Stimulated activated CD4-positive, alpha-beta T cell treated with anti-CD3 and anti-CD28 coated beads, Interleukin-15, amount 100 ng/mL, for 24 hours (primary cell): ENCODE measurements at places on chromosomes 7 and 10.

DNA sequence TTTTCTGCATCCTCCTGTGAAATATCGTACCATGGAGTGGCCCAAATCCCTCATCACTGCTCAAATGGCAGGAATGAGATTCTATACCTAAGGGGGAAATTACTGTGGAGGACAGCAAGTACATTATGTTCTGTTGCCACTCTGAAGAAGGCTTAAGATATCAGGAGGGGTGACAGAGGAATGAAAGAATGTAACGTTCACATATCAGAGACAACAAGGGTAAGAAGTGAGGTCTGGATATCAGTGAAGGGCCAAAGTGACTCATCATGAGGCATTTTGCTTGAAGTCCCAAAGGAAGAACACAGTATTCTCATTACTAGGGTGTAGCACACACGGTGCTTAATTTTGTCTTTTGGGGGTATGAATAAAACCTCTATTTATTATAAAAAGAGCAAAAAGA lies 71.5 kb upstream of the SLC13A1 start:
- no peak for DNase-seq

- no peak for DNase-seq
Measured at GRCh38 chr7:41027428-41028115, 675.3 kb downstream of the INHBA start.

DNA sequence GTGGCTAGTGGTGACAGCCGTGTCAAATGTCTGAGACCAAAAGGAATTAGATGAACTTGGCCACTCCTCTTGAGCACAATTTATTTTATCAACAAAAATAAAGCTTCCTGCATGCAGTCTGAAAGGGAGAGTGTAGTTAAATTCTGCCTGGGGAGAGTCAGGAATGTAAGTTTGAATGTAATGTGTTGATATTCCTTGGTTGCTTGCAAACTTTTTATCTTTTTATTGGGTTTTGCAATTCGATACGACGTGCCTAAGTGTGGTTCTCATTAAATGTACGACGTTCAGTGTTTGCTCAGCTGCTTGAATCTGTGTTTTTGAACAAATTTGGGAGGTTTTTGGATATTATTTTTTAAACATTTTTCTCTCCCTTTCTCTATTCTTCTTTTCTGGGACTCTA lies 839.9 kb downstream of the CCSER2 start:
- DNase-seq, result no peak

DNA sequence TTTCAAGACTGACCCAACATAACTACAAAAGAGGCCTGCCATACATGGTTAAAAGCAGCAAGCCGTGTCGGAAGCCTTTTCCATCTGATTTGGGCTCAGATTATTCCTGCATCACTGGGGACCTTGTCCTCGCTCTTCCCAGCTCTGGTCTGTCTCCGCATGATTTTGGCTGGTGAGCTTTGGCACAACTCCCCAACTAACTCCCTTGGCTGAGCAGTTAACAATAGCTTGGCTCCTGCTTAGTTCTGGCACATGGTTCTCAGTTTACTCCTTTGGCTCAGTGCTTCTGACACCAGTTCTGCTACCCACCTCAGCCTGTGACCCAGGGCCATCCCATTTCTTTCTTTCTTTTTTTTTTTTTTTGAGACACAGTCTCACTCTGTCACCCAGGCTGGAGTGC lies 17.0 kb downstream of the AGK start:
- no peak for DNase-seq

- no peak for DNase-seq
Measured at GRCh38 chr7:102258749-102259107, 27.9 kb upstream of the SH2B2 start.

DNA sequence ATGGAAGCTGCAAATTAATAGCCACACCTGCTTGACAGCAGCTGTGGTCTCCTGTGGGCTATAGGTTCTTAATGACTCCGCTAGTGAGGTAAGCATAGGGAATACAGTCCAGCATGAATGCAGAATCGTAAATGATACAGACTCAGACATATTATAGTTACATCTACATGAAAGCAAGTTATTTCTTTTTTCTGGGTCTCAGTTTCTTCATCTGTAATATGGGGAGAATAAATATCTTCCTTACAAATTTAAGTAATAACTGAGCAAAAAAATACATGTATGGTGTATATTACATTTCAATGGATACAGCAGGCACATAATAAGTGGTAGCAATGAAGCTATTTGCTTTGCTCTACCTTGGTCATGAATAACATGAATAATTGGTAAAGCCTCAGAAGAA lies 245.9 kb upstream of the RHOBTB1 start:
- no peak for DNase-seq

DNA sequence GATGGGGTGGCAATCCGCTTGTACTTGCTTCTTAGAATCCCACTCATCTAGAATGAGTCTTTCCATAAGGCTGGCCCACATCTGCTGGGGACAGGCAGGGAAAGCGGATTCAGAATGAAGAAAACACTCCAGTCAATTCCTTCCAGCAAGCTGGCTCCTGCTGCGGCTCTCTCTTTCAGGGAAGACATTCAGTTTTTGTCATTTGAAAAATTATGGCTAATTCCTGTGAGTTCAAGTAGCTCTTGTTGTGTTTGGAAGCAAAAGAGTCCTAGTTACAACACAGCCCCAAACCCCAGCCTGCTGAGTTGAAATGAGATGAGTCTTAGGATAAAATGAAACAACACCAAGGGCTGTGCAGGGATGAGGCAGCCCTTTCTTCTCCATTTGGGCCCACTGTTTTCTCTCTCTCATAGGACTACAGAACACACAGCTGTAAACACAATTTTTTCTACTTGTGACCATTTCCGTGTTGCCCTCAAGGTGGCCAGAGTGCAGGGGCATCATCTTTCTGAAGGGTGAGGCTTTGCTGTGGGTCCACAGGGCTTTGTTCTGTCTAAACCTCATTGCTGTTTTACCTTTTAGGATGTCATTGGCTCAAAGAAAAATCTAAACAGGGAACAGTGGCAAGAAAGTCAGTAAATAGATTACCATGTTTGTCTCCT lies 90.8 kb upstream of the EEPD1 start:
- no peak for DNase-seq

DNA sequence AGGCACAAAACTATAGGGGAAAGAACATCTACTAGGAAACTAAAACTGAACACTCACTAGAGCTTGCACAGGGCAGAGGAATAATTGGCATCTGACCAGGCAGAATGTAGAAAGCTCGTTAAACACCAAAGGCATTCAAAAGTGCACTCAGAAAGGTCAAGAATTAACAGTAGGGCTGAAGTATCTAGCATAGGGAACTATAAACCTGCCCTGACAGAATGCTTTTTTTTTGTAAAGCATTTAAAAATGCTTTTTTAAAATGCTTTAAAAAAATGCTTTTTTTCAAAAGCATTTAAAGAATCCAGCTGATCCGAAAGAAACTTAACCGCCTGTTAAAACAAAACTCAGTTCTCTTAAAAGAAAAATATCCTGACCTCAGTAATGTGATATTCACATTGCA lies 74.6 kb upstream of the EGFR start:
- no peak for DNase-seq

DNA sequence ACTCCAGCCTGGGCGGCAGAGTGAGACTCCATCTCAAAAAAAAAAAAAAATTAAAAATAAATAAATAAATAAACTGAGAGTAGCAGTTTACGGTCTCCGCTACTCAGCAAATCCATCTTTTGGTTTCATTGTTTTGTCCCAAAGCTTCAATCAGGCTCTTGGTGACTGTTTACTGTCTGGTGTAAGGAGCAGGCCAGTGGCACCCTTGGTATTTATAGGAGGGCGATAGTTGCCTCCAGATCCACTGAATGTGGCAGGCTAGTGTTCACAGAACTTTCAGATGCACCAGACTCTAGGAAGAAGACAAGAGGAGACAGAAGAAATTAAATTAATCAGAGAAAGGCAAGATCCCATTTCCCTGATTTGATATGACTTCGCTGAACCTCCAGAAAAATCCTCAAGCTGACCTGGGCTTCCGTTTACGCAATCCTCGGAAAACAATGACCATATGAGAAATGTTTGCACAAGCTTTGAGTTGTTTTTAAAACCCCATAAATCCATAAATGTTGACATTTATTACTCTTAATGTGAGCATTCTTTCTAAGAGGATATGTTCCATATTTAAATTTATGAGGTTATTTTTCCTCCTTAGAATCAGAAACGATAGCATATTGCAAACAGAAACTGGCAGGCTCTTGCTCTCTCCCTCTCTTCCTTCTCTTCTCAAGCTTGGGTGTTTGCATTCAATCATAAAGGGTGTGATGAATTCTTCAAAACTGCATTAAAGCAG lies 7.1 kb upstream of the MUC3A start:
- no peak for DNase-seq

GRCh38 chr10:132986076-132986475 lies 43.7 kb upstream of the CFAP46 start:
- DNase-seq, result no peak

- no peak for DNase-seq
Measured at GRCh38 chr10:26858707-26859034, 2.1 kb downstream of the ABI1 start.

DNA sequence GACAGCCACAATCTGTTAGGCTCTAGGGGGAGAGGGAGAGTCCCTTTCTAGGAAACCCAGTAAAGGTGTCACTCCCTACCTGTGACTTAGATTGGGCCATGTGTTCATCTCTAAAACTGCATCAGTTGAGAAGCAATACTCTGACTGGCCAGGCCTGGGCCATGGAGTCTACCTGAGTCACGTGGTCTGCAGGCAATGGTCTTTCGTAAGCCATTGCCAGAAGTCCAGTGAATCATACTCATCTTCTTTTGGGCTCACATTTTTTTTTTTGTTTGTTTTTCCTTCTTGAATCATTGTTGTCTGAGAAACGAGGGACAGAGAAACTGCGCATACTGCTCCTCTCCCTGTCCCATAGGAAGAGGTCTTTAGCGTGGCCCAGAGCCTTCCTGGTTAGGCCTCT lies 215.6 kb downstream of the CCSER2 start:
- no peak for DNase-seq

DNA sequence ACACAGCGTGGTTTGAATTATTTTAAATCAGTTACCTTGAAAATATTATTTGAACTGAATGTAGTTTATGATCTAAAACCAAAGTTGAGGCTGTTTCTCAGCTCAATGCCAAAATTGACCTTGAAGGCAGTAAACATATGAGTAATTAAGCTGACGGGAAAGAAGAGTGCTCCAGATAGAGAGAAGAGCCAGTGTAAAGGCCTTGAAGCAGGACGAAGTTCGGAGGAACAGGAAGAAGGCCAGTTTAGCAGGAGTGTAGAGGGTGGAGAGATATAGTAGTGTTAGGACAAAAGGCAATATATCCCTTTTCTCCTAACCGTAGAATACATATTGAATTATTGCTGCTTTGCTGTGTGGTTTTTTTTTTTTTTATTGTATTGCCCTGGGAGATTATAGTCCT lies 63.2 kb downstream of the CYP51A1 start:
- DNase-seq, result no peak

DNA sequence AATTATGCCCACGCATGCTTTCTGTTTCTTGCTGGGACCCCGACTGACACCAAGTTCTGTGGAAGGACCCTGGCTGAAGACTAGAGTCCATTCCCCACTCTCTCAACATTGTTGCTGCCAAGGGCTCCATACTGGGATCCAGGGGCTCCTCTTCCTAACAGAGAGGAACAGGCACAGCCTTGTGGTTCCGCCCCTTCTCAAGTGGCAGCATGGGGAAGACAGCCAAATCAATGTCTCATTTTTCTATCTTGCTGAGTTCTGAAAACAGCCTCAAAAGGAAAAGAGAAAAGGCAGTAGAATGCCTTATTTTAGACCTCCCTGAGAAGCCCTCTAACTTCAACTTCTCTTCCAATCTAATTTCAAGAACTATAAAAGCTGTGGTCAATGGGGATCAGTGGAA lies 23.7 kb upstream of the LAMB1 start:
- DNase-seq, result no peak

DNA sequence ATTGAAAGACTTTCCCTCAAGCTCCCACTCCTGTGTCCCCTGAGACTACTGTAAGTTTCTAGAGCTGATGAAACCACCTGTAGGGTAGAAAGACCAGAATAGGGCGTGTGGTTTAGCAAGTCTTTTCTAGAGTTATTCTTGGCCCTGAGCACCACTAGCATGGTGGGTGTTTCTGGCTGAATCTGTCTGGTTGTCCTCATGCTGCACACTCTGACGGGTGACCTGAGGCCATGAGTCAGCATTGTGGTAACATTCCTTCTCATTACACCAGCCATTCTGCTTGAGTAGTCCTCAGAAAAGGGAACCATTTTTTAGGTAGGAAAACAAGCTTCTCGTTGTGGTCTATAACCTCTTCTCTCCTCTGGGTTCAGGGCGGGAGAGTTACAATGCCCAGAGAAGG lies 250.3 kb downstream of the SNX13 start:
- no peak for DNase-seq

DNA sequence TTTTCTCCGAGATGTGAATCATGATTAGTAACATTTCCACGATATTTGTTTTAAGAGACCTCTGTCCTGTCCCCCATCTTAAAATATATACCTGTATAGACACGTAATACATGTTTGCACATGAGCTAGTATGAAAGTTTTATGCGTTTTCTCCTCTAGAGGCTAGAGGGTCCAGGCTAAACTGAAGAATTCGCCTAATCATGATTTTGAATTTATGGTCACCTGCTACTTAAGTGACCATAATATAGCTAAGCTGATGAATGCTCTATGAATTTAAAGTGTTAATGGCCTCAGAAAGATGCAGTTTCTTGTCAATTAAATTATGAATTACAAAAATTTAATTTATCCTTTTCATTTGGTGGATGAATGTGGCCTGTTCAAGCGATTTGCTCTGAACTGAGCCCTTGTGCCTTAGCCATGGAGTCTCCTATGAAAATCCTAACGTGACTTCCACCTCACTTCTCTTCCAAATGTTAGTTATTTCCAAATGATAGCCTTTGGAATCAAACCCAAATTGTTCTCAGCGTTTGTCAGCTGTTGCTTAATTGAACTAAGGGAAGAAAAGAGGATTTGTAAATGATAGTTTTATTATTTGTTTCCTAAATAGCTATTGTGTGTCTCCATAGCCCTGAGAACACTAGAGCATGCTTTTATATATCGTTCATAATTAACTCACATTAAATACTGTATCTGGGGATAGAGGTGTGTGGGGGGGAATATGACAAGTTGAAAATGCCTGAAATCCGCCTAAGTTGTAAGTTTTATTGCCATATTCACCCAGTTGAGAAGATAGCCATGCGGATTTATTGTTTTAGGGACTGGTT lies 2.3 kb downstream of the CELF2 start:
- no peak for DNase-seq

DNA sequence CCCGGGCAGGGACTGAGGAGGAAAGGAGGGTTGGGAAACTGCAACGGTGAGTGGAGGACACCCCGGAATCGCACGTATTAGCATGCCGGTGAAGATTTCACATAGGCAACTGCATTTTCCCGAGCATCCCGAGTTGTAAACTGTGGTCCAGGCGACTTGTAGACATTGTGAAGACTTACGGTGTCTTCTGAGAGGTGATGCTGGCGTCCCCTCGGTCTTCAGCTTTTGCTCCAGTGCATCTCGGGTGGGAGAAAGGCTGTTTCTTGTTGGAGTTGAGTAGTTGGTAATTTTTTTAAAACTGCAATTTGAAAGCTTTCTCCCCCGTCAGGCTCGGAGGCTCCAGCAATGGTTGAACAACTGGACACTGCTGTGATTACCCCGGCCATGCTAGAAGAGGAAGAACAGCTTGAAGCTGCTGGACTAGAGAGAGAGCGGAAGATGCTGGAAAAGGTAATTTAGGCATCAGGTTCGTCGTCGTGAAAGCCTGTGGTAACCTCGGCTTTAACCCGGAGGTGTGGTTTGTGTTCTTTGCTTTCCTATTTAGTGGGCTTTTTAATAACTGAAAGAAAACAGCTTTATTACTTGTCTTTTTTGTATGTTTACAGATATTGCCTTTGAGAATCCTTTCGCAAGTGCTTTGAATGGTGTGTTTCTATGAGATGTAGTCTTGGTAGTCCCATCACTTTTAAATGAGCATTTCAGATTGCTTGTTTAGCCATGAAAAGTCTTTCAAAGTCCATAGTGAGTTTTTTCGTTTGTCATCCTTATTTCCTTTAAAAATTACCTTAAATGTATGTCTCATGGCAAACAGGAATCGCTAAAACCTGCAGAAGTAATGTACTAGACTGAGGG lies 687 bp downstream of the HELLS start:
- no peak for DNase-seq
